Caco-2 (cell line): ENCODE measurements at places on chromosomes 11 and 22. TPM values are rescaled to one million over a fixed set of nuclear protein-coding genes. Genes with fewer than 3 reads are reported as not detected.

DCHS1 gene
- 1.7 and 2.0 TPM in 2 replicates for total RNA-seq

DNA sequence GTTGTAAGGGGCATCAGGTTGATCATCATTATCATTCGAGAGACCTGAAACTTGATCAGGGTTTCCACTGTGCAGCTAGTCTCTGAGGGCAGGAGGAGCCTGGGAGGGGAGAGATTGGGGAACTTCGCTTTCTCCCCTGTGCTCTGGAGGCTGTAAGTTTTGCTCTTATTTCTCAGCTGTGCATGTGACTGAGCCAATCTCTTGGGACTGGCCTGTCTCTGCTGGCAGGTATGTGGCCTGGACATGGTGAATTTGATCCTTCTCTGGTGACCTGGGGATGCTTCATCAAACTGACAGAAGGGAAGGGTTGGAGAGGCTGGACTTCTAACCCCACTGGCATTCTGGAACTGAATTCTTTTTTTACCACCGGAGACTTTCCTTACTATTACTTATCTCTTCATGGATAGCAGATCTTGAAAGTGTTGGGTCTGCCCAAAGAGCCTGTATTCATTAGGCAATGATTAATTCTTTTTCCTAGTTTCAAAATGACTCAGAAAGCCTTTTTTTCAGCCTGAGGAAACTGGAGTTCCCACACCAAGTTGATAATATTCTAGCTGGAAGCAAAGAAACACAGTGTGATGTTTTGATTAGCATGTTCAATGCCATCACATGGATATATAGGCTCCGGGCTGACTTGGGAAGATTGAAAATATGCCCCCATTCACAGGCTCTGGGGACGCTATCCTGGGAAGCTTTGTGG is 36.5 kb downstream of the TSPAN18 start:
- peak; percentile 19 for DNase-seq

DNA sequence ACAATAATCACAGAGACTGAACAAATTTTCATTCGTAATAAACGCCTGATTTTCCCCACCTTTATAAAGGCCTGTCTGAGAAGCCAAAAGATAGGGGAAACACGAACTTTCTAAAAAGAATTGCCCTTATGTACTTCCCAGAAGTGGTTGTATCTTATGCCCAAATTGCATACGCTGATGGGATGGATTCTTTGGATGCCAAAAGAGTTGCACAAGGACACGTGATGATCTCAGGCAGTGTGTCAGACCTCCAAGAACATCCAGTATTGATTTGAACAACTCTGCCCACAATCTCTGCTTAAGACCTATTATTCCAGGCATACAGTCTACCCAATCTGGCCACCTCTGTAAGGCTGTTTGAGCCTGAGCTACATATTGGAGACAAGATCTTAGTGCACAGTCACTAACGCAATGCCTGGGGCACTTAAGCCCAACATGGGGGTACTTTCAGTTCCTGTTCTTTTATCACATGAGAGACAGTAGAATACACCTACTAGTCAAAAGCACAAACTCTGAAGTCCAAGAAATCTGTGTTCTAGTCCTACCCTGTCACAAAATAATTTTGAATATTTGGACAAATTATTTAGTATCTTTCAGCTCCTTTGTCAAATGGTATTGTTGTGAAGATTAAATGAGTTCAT is 38.9 kb downstream of the OR10A6 start:
- no peak for DNase-seq

- peak; percentile 80 for DNase-seq
Measured at GRCh38 chr11:62394825-62395538, 23.9 kb upstream of the SCGB1A1 start.

DNA sequence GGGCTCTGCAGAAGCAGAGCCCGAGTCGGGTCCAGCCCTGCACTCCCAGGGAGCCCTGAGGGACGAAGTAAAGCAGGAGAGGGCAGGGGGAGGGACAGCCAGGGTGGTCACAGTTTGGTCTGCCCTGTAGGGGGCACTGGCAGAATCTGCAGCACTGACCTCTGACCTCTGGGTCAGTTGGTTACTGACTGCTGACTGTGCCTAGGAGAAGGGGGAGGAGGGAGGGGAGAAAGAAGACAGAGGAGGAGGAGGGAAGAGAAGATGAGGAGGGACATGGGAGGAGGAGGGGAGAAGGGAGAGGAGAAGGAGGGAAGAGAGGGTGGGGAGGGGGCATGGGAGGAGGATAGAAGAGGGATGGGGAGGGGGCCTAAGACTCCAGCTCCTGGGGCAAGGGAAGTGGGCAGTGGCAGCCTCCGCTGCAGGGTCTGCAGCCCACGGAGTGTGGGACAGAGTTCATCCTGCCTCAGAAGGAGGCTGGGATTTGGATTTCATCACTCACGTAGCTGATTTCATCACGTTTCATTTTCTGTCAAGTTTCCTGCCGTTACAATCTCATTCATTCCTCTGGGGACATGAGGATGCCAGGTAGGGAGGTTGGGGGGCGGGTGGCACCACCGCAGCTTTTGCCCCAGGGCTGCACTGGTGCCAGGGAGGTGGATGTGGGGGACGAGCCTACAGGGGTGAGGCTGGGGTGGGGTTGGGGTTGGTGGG is 55.2 kb downstream of the FLRT1 start:
- peak; percentile 46 for DNase-seq

GRCh38 chr11:126929179-126930061 is 71.2 kb downstream of the KIRREL3 start:
- DNase-seq = no peak

DNA sequence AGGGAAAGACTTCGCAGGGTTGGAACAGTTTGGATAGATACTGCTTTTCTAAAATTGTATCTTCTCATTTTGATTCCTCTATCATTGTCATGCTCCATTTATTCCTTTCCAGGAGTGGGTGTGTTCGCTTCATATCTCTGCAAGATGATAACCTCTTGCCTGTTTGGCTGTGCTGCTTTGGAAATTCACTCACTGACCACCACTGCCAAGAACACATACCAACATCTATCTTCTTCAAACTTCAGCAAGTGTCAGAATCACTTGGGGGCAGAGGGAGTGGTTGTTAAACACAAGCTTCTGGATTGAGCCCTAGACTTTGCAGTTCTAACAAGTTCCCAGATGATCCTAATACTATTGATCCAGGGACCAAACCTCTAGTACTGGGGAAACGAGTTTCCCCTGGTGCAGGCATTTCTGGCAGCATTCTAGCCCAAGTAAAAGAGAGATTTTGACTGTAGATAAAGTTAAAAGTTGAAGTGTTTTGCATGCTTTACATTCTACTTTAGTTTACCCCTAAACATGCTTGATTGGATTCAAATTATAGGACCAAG is 11.5 kb upstream of the DKK3 start:
- peak; percentile 26 for DNase-seq

ZPR1 gene
- 168 and 194 TPM in 2 replicates for total RNA-seq

PEX26 gene
- total RNA-seq = 37.9 and 40.6 TPM in 2 replicates

PNPLA5 gene
- total RNA-seq = not detected in 2 replicates
